Stimulated activated CD8-positive, alpha-beta memory T cell treated with anti-CD3 and anti-CD28 coated beads, Interleukin-7, amount 100 ng/mL, for 4 hours (primary cell): ENCODE measurements at places on chromosomes 13 and 19.
A peak's percentile ranks its signal among the peaks of the same experiment; 100 is the strongest.

DNA sequence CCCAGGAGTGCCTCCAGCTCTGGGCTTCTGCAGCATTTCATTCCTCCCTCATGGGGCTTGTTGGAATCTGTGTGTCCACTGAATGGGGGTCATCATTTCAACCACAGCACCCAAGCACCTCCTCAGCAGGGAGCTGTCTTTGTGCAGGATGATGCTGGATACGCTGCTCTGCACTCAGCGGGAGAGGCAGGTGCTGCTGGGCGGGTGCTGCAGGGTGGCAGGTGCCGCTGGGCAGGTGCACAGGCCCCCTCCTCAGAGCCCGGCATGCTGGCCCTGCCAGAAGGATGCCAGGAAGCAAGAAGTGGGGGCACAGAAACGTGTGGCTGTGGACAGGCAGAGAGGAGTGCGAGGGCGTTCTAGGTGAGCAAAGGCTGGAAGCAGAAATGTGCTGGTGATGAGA is 121.8 kb upstream of the VSTM2B start:
- DNase-seq: no peak

GRCh38 chr19:39805104-39805503 is 26.4 kb downstream of the LEUTX start:
- no peak for DNase-seq

GRCh38 chr13:25469169-25469525 is 97.4 kb downstream of the ATP8A2 start:
- DNase-seq: no peak

DNA sequence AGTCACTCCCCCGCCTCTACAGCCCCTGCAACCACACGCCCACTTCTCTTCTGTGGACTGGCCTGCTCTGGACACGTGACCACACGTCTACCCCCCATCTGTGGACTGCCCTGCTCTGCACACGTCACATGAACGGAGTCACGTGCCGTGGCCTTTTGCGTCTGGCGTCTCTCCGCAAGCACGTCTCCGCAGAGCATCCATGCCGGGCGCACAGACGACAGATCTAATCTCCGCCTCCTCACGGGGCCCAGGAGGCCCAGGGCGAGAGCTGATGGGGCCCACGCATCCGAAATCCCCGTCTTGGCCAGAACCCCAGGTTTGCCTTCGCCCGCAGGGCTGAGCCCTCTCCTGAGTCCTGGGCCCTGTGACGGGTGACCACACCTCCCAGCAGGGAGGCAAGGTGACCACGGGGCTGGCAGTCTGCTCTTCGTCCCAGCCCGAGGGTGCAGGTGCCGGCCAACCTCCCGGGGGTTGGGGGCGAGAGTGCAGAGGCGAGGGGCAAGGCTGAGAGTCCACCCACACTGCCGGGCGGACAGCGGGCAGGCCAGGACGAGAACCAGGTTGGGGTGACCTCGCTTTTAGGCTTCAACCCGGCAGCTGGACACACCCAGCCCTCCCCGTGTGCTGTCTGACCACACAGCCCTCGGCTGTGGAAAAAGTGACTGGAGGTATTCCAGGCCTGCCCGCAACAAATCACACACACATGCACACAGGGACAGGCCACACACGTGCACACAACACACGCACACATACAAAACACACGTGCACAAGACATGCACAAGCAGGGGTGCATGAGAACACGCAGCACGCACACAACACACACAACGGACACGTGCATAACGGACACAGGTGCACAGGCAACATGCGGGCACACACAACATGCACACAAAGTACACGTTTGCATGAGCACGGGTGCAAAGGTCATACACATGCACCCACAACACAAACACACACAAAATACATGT is 3.9 kb downstream of the SBNO2 start:
- DNase-seq: no peak

- no peak for DNase-seq
Measured at GRCh38 chr13:25067064-25067463, 28.9 kb upstream of the PABPC3 start.

GRCh38 chr19:1828279-1829238 is 16.5 kb upstream of the ATP8B3 start:
- DNase-seq: no peak

GRCh38 chr13:24614306-24615080 is 65.7 kb upstream of the ATP12A start:
- no peak for DNase-seq

- peak; percentile 57 for DNase-seq
Measured at GRCh38 chr19:10339380-10339960, at the start of gene ICAM3. ICAM3 (minus strand) TSS chr19:10339624; CDS start chr19:10339614, 10 bp downstream.

GRCh38 chr13:111634410-111634809 is 314.0 kb downstream of the TEX29 start:
- no peak for DNase-seq

DNA sequence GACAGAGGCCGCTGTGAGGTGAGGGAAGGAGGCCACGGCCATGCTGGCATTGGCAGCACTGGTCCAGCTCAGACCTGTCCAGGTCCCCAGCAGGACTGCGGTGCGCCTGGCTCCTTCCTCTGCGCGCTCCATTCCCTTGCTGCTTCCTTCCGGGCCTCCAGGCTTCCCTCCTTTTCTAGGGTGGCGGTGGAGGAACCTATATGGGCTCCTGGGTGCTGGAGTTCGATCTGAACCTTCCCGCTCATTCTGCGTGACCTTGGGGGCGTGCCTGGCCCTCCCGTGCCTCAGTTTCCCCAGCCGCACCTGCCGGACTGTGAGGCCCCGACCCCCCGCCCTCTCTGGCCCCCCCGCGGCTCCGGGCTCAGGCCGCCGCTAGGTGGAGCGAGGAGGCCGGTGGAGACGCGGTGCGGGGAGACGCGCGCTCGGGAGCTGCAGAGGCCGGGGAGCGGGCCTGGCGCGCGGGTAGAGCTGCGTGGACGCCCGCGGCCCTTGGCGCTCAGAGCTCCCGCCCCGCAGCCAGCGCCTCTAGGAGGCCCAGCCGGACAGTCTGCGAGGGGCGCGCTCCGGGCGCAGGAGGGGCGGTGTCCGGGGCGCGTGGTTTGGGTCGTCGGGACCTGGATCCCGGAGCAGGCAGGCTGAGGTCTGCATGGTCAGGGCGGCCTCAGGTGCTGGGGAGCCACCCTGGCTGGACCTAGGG is 29.9 kb downstream of the EFNA2 start:
- DNase-seq: no peak

GRCh38 chr13:49635599-49636433 is 7.5 kb downstream of the ARL11 start:
- DNase-seq: no peak

DNA sequence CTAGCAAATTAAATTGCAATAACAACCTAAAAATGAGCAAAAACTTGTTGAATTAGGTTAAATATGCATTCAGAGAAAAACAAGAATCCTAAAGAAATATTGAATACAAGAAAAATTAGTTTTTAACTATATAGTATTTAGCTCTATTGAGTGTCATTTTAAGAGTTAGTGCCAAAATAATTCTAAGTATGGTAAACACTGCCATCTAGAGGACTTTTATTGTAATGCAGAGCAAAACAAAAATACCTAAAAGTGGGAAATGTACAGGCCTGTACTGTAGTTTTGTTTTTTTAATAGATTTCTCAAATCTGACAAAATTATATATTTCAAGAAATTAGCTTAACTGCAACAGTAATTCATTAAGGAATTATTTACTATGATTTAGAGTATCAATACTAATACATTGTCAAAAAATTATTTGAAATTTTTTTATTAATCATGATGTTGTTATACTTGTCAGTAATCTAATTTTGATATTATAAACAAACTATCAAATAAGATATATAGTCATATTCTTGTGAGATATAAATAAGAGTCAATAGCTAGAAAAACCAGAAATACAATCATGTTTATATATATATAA is 8.2 kb upstream of the PCDH9 start:
- DNase-seq: no peak

- DNase-seq: peak; percentile 45
Measured at GRCh38 chr19:46015687-46016425, 7.0 kb downstream of the PGLYRP1 start.

DNA sequence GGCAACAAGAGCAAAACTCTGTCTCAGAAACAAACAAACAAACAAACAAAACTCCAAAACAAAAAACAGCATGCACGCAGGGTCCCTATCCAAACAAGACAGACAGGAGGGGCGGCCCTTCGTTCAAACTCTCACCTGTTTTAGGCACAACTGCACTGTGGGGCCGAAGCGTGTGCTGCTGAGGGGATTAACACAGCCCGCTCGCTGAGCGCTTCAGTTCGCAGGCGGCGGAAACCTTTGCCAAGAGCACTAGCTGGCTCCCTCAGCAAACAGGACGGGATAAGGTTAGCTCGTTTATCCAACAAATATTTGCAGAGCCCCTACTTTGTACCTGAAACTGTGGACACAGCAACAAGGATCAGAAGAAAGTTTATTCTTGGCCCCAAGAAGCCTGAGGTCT is 1.6 kb upstream of the ADPRHL1 start:
- no peak for DNase-seq
